SK-N-SH (cell line): ENCODE measurements at places on chromosomes 16 and 17.

GRCh38 chr17:28711723-28712031 lies at the start of gene PROCA1:
TSS of gene PROCA1 (minus strand) at chr17:28711888. CDS start at chr17:28711660, 228 bp downstream.
- no peak for DNase-seq

GRCh38 chr16:84138824-84139627 lies 6.0 kb downstream of the HSDL1 start:
- DNase-seq, result no peak

GRCh38 chr17:31738996-31739699 lies 119.9 kb downstream of the COPRS start:
- no peak for DNase-seq

GRCh38 chr16:85681255-85681654 lies 7.5 kb downstream of the GINS2 start:
- DNase-seq, result no peak
